ENCODE measurements at places on chromosomes 1 and 21.
A peak's percentile ranks its signal among the peaks of the same experiment; 100 is the strongest.

DNA sequence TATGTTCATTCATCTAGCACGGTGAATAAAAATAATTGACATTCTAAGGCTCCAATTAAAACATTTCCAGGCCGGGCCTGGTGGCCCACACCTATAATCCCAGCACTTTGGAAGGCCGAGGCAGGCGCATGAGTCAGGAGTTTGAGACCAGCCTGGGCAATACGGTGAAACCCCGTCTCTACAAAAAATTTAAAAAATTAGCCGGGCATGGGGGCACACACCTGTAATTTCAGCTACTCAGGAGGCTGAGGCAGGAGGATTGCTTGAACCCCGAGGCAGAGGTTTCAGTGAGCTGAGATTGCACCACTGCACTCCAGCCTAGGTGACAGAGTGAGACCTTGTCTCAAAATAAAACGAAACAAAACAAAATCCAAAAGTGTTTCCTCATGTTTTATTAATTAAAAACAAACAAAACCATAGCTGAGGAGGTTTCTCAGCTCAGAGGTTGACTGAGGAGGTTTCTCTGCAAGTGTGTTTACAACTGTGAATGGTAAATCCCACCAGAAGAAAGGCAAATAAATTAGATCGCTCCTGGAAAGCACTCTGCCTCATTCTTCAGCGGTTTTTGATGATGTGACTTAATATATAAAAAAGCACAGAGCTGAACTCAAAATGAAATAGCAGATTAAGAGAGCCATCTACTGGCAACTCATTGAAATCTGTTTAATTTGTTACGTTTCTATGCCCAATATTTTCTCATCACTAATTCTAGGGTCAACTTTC is 37.7 kb upstream of the ATG4C start:
- peak; percentile 50 for DNase-seq

DNA sequence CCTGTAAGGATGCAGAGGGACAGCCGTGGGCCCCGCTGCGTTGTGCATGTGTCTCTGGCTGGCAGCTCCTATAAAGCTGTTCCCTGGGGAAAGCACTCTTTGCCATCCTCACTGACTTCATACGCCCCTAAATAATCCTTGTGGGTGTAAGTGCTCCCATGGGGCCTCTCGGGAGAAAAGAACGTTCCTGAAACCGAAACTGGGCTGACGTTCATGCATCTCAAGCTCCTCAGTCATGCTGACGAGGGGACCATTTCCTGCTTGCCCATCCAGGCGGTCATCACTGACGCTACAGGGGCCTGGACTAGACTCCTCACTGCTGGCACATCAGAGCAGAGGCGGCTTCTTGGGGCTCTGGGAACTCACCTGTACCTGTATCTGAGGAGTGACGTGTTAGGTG is 73.1 kb upstream of the USP24 start:
- DNase-seq, result no peak

DNA sequence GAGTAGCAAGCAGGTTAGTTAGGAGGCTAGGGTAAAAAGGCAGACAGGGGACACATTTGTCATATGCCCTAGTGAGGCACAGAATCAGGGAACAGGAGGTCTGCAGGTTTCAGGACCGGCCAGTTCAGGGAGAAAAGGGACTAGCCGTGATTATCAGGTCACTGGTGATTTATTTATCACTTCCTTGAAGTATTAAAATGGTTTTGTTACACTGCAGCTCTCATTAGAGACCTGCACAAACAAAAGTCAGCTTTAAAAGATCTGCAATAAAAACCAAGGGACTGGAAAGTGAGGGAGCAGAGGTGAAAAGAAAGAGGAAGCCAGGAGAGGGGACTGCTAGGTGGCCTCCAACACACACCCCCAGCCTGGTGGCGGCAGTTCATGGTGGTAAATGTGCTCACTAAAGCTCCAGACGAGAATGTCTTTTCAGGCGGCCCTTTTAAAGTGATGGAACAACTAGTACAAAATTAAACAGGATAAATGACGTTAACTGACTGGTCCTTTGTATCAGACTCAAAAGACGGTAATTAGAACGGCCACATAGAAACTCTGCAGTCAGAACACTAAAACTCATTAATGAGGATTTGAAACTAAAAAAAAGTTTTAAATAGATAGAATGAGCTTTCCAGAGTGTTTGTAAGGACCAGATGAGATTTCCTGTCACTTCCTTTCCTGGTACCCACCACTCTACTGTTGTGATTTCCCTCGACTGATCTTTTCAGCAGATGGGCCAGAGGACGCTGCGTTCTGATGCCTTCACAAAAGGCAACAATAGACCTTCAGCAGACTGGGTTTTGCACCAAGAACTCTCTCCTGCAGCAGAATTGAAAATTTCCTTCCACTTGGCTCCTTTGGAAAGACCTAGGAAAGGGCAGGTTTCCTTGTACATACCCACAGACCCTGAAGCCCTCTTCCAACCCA is 136.8 kb downstream of the NTPCR start:
- no peak for DNase-seq

GRCh38 chr1:237774246-237774645 is 116.5 kb downstream of the ZP4 start:
- DNase-seq, result no peak

DNA sequence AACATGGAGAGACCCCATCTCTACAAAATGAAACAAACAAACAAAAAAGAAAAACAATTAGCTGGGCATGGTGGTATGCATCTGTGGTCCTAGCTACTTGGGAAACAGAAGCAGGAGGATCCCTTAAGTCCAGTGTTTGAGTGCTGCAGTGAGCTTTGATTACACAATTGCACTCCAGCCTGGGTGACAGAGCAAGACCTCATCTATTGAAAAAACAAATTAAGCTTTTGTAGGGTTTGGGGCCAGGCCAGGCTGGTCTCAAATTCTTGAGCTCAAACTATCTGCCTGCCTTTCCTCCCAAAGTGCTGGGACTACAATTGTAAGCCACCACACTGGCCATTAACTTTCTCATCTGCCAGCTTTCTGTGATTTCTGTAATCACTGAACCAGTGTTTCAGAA is 27.2 kb downstream of the NIPAL3 start:
- DNase-seq, result no peak

Measured in hepatocyte (in vitro differentiated cells).